IMR-90 (cell line): ENCODE measurements at places on chromosomes 2 and 18.

DNA sequence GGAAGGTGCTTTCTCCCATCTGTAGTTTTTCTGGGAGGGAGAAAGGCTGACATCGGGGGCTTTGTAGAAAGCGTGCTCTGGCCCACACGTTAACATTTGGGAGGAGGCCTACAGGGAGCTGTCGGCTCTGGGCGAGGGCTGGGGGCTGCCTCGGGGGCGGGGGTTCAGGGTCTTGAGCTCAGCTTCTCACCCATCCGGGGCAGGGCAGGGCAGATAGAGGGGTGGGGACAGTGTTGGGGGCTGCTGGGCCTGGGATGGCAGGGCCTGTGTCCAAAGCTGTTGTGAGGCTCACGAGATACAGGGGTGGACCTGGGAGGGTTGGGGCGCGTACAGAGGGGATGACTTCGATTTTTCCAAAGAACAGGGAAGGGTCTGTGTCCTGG lies 27.0 kb downstream of the NFATC1 start:
- no peak for DNase-seq
- H3K36me3 ChIP-seq, result peaks cover 4% of the 10 kb centered on the region; the same call in 1 of the 2 replicates
- no peak overlapping the region for H3K4me3 ChIP-seq
- no peaks in the 10 kb centered on the region for H3K27me3 ChIP-seq

- DNase-seq, result peak; percentile 21
- peaks cover 23% of the 10 kb centered on the region for H3K4me1 ChIP-seq
- H3K27ac ChIP-seq, result peak overlapping the region; percentile 26; the same call in 1 of the 2 replicates
These were observed 226.2 kb downstream of the PIEZO2 start for GRCh38 chr18:10923141-10923540.

DNA sequence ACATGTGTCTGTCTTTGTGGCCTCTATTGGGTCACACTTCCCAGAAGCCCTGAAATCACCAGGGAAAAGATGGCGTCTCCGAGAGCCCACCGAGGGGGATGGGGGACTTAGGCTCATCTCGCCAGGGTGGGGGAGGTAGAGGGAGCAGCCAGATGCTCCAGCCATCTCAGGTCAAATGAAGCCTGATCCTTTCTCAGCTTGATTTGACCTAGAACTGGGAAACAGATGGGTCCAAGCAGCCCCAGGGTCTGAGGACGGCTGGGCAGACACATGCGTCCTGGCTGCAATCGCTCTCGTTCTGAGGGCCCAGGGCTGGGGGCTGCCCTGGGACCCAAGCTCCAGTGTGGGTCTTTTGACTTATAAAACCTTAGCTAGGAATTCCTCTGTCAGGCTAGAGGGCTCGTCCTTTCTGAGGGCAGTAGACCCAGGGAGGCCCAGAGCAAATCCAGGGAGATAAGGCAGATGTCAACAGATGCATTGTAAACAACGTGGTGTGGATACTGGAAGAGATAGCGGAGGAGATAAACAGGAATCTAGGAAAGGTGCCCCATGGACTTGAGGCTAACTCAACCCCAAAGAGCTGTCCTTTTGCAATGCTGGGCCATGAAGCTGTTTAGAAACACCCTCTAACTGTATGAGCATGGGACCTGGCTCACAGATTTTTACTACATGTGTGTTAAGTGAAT lies 127.7 kb downstream of the MYCN start:
- H3K4me3 ChIP-seq, result no peak overlapping the region
- H3K27ac ChIP-seq, result no peak overlapping the region
- no peak for DNase-seq
- H3K4me1 ChIP-seq, result no peaks in the 10 kb centered on the region
- H3K36me3 ChIP-seq, result no peaks in the 10 kb centered on the region

DNA sequence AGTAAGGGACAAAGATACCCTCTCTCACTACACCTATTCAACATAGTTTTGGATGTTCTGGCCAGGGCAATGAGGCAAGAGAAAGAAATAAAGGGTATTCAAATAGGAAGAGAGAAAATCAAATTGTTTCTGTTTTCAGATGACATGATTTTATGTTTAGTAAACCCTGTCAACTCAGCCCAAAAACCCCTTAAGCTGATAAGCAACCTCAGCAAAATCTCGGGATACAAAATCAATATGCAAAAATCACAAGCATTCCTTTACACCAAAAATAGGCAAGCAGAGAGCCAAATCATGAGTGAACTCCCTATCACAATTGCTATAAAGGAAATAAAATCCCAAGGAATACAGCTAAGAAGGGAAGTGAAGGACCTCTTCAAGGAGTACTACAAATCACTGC lies 1130.7 kb upstream of the PIK3C3 start:
- no peaks in the 10 kb centered on the region for H3K4me1 ChIP-seq
- no peak for DNase-seq
- no peaks in the 10 kb centered on the region for H3K36me3 ChIP-seq
- no peak overlapping the region for H3K4me3 ChIP-seq
- H3K27me3 ChIP-seq, result no peaks in the 10 kb centered on the region

DNA sequence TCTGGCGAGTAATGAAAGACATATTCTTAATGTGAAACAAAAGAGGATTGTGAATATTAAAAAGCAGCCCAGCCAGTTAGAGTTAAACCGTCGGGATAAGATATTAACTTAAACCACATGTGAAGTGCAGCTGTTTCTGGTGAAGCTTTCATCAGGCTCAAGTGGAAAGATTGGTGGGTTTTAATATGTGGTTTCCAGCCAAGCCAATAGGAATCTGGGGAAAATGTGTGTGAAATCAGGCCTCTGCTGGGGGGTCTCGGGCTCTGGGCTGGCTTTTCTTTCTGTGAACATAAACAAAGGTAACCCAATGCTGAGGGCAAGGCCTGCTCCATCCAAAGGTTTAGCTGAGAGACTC lies 279.6 kb downstream of the SLC4A3 start:
- peaks cover 6% of the 10 kb centered on the region for H3K27me3 ChIP-seq
- H3K36me3 ChIP-seq, result no peaks in the 10 kb centered on the region
- H3K27ac ChIP-seq, result no peak overlapping the region
- no peak for DNase-seq

DNA sequence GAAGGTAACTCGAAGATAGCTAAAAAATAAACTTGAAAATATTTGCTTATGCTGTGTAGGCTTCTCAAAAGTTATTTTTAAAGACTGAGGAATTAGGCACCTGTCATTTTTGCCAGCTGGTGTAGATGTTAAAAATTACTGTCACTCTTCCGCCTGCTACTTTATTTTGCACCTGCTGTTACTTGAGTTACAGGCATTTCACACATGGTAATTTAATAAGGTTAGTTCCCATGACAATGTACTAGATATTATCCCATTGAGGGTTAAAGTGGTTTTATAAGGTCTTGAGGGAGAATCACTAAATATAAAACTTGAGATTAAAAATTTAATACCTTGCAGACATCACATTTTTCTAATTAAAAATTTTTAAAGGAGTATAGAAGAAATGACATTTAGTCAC lies 26.6 kb downstream of the MYL1 start:
- no peak overlapping the region for H3K4me3 ChIP-seq
- no peaks in the 10 kb centered on the region for H3K36me3 ChIP-seq
- H3K4me1 ChIP-seq, result no peaks in the 10 kb centered on the region

DNA sequence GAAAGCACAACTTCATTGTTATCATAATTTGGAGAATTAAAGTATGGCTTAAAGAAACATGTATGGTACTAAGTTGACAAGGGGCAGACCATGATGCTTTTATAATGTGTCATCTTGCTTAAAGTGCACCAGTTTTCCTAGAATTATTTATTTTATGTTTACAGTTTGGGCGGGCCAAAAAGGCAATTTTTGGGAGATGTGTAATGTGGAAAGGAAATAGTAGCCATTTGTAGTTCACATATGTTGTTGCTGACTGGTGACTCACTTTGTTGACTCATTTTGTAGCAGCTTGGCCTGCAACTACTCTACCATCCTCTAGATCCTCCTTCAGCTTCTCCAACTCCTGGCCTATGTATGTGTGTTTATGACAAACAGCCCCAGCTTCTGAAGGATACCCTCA lies 7.7 kb downstream of the ZSCAN30 start:
- no peak overlapping the region for H3K4me3 ChIP-seq
- no peaks in the 10 kb centered on the region for H3K27me3 ChIP-seq
- peak; percentile 95 for DNase-seq
- H3K4me1 ChIP-seq, result peaks cover 5% of the 10 kb centered on the region
- H3K36me3 ChIP-seq, result peaks cover 20% of the 10 kb centered on the region

GRCh38 chr2:176172895-176173566 lies 15.4 kb upstream of the HOXD1 start:
- peaks cover 75% of the 10 kb centered on the region for H3K27me3 ChIP-seq
- no peak overlapping the region for H3K27ac ChIP-seq
- no peak overlapping the region for H3K4me3 ChIP-seq
- H3K4me1 ChIP-seq, result no peaks in the 10 kb centered on the region
- DNase-seq, result no peak

GRCh38 chr2:71070294-71071093 lies 2.0 kb downstream of the NAGK start:
- no peaks in the 10 kb centered on the region for H3K27me3 ChIP-seq
- DNase-seq, result peak; percentile 37
- no peak overlapping the region for H3K4me3 ChIP-seq
- H3K27ac ChIP-seq, result peak overlapping the region; percentile 30; the same call in 1 of the 2 replicates
- H3K4me1 ChIP-seq, result peaks cover 14% of the 10 kb centered on the region

DNA sequence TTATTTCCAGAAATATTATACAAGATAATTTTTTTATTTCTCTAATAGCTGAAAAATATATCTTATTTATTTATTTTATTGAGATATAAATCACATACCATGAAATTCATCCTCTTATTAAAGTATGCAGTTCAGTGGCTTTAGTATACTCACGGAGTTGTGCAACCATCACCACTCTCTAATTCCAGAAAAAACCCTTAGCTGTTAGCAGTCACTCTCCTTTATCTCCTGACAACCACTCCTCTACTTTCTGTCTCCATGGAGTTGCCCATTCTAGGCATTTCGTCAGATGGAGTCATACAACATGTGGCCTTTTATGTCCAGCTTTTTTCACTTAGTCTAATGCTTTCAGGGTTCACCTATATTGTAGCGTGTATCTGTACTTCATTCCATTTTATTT lies 66.5 kb downstream of the TCF7L1 start:
- no peak overlapping the region for H3K27ac ChIP-seq
- H3K36me3 ChIP-seq, result no peaks in the 10 kb centered on the region
- peak; percentile 29 for DNase-seq
- no peak overlapping the region for H3K4me3 ChIP-seq
- no peaks in the 10 kb centered on the region for H3K27me3 ChIP-seq

DNA sequence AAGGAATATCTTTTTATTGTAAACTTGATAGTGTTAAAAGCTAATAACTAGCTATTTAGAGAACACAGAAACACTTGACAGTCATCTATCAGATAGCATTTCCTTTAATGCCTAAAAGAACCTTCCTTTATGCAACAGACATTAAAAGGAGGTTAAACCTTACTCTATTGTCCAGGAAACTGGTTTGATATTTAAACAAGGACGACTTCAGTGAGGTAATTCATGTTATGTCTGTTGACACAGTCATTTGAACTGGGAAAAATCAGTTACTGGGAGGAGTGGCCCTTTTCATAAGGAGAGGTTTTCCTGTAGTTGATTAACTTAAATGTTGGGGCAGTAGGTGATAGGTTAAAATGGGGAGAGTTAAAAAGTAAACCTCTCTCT lies 6.7 kb downstream of the TGIF1 start:
- H3K27ac ChIP-seq, result no peak overlapping the region
- no peak overlapping the region for H3K4me3 ChIP-seq
- DNase-seq, result no peak
- no peaks in the 10 kb centered on the region for H3K27me3 ChIP-seq
- H3K4me1 ChIP-seq, result peaks cover 16% of the 10 kb centered on the region
- H3K36me3 ChIP-seq, result peaks cover 26% of the 10 kb centered on the region

DNA sequence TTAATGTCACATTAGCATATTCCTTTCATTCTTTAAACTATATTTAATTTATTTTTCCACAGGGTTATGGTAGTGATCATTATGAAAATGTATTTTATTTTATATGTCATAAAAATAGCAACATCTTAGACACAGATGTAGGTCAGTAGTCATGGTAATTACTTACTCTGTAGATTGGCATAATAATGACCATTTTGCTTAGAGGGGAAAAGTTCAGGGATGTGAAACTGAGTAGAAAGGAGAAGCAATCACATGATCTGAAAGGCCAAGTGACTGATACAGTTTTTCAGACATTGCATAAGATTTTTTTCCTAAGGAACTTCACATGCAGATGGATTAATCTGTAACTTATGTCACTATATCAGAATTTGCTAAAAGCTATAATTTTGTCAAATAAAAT lies 286.9 kb downstream of the CTNNA2 start:
- no peaks in the 10 kb centered on the region for H3K36me3 ChIP-seq
- H3K4me1 ChIP-seq, result no peaks in the 10 kb centered on the region
- DNase-seq, result no peak

GRCh38 chr2:39679805-39680204 lies 14.1 kb downstream of the TMEM178A start:
- no peak overlapping the region for H3K4me3 ChIP-seq
- H3K27me3 ChIP-seq, result peaks cover 11% of the 10 kb centered on the region; the same call in 1 of the 2 replicates
- no peak for DNase-seq

DNA sequence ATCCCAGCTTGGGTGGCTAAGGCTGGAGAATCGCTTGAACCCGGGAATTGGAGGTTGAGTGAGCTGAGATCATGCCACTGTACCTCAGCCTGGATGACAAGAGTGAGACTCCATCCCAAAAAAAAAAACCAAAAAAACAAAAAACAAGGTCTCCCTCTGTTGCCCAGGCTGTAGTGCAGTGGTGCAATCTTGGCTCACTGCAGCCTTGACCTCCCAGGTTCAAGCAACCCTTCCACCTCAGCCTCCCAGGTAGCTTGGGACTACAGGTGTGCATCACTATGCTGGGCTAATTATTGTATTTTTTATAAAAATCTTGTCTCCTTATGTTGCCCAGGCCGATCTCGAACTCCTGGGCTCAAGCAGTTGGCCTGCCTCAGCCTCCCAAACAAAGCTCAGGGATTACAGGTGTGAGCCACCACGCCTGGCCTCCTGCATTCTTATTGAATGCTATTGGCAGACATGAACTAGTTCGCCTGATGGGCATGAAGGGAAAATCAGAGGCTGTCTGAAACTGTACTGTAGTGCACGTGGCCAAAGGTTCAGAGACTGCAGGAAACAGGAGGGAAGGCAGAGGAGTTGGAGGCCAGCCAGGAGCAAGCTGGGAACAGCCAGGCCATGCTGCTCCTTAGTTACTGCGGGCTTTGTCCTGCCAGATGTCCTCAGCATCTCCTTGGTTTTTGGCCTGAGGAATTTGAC lies 16.0 kb upstream of the ASXL2 start:
- peaks cover 2% of the 10 kb centered on the region; the same call in 1 of the 2 replicates for H3K27me3 ChIP-seq
- no peaks in the 10 kb centered on the region for H3K36me3 ChIP-seq
- H3K4me1 ChIP-seq, result peaks cover 3% of the 10 kb centered on the region; the same call in 1 of the 2 replicates
- no peak overlapping the region for H3K4me3 ChIP-seq

GRCh38 chr2:227406177-227407031 lies 18.7 kb upstream of the SCYGR1 start:
- DNase-seq, result peak; percentile 99
- peaks cover 1% of the 10 kb centered on the region; the same call in 1 of the 2 replicates for H3K4me1 ChIP-seq
- no peak overlapping the region for H3K4me3 ChIP-seq
- H3K36me3 ChIP-seq, result no peaks in the 10 kb centered on the region
- H3K27ac ChIP-seq, result peak overlapping the region; percentile 77
- no peaks in the 10 kb centered on the region for H3K27me3 ChIP-seq

GRCh38 chr2:32663864-32664263 lies 36.0 kb downstream of the TTC27 start:
- H3K27me3 ChIP-seq, result no peaks in the 10 kb centered on the region
- no peaks in the 10 kb centered on the region for H3K4me1 ChIP-seq
- H3K27ac ChIP-seq, result no peak overlapping the region
- DNase-seq, result peak; percentile 16
- no peak overlapping the region for H3K4me3 ChIP-seq
- peaks cover 2% of the 10 kb centered on the region; the same call in 1 of the 2 replicates for H3K36me3 ChIP-seq
